NCI-H1417 treated with DMSO at 0.1 percent for 48 hours (cell line): ENCODE measurements at places on chromosomes 7 and 10.

GRCh38 chr7:137888241-137888640, 41.5 kb upstream of the DGKI start:
- no peak for DNase-seq

- no peak for DNase-seq
Observed at GRCh38 chr10:31393844-31394243, 74.8 kb downstream of the ZEB1 start.

GRCh38 chr7:7595451-7595850, 28.8 kb downstream of the MIOS start:
- DNase-seq, result no peak

DNA sequence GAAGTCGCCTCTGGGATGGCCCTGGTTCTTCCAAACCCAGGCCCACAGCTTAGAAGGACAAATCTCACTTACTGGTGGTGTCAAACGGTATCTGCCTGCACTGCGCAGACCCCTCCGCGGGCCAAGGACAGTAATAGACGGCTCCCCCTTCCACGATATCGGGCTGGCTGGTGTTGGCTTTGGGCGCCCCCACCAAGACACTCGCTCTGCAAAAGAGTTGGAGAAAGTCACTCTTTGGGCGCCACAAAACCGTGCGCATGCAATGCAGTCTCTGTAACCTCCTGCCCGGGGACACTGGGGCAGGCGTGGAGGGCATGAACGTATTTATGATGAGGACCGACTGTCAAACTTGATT, 1.1 kb downstream of the ITGA8 start:
- no peak for DNase-seq

DNA sequence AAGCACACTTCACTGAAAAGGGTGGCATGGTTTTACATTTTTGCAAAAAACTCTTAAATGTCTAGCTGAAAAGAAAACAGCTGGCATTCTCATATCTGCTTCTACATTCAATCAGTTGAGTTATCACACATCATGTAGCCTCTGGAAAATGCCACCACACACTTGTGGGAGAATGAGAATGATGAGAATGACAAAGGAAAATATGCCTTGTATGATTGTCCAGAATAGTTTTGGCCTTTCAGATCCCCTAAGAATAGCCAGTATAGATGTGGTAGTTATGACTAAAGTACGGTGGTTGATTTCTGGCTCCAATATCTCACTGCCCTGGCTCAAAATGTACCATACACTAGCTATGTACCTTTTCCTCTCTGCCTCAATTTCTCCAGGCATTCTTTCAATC, 30.2 kb upstream of the FRMD4A start:
- DNase-seq, result no peak

DNA sequence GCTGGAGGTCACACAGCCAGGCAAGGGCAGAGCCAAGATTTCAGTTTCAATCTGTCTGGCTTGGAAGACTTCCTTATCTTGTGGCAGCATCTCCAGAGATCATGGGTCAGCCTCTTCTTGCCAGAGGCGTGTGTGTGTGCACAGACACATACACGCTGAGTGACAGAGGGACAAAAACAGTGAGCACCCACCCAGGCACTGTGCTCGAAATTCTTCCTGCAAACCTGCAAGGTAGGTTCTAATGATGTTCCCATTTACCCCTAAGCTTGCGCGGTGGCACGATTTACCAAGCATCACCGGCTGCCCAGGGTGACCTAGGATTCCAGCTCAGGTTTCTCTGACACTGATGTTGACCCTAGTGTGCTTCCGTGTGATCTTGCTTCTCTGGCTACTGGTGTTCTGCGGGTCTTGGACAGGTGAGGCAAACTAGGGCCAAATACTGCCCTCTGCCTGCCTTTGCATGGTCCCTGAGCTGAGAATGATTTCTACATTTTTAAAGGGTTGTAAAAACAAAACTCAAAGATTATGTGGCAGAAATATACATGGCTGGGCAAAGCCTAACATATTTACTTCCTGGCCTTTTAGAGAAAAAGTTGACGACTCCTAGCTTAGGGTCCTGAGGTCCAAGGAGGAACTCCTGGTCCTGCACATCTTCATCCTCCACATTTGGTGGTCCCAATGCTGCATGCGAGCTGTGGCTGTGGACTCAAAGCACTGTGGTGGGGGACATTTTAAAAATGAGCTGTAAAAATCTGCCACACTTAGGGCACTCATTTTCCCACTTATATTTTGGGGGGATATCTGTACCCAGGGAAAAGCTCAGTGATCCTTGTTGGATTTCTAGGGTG, 268.5 kb downstream of the RPS24 start:
- DNase-seq, result no peak

- DNase-seq, result no peak
Observed at GRCh38 chr7:81075150-81075549, 156.3 kb upstream of the SEMA3C start.

- DNase-seq, result no peak
Observed at GRCh38 chr10:113544392-113544791, 8.5 kb upstream of the HABP2 start.

DNA sequence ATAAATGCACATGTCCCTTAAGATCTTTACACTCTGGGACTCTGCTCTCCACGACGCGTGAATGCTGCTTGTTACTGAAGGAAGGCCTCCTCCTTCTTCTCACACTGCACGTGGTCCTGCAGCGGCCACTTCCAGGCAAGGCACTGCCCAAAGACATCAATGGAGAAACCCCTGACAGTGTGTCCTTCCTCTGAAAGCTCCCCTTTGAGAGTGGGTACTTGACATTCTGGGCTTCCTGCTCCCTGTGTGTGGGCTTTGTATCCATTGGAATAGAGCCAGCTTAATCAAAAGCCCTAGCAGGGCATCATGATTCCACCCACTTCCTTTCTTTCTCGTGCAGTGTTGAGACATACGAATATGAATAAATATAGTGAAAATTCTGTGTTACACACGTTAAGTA, 69.7 kb upstream of the STK17A start:
- DNase-seq, result no peak

- peak; percentile 57 for DNase-seq
Observed at GRCh38 chr7:15433151-15433550, 128.7 kb downstream of the AGMO start.
